ENCODE measurements at places on chromosomes 11 and 22. TPM values are rescaled to one million over a fixed set of nuclear protein-coding genes. Genes with fewer than 3 reads are reported as not detected.

RBMXL2 gene
- total RNA-seq = not detected

ZC3H7B gene
- total RNA-seq = 57.3 TPM

PDE2A gene
- 0.18 TPM for total RNA-seq

F2 gene
- total RNA-seq = 0.18 TPM

RAC2 gene
- total RNA-seq = 2.8 TPM

PRG3 gene
- not detected for total RNA-seq

ANO3 gene
- 0.28 TPM for total RNA-seq

KMT2A gene
- 14.1 TPM for total RNA-seq

MAPK1 gene
- total RNA-seq = 31.0 TPM

TUBA8 gene
- total RNA-seq = 0.43 TPM

TMEM45B gene
- not detected for total RNA-seq

IGF2 gene
- 1.8 TPM for total RNA-seq

MICAL2 gene
- total RNA-seq = 78.8 TPM

IGSF22 gene
- under 0.01 TPM for total RNA-seq

TRPM5 gene
- not detected for total RNA-seq

DEPDC5 gene
- total RNA-seq = 9.1 TPM

UBQLNL gene
- 0.14 TPM for total RNA-seq

ZNF143 gene
- 32.2 TPM for total RNA-seq

APOA5 gene
- total RNA-seq = not detected

FZD4 gene
- total RNA-seq = 30.6 TPM

BRSK2 gene
- total RNA-seq = 0.14 TPM

CCDC87 gene
- total RNA-seq = 0.28 TPM

SPA17 gene
- 10.3 TPM for total RNA-seq

MIAT gene
- total RNA-seq = 0.92 TPM

KCTD14 gene
- total RNA-seq = 0.28 TPM

C11orf91 gene
- total RNA-seq = not detected

CYTH4 gene
- total RNA-seq = 0.43 TPM

GGTLC3 gene
- not detected for total RNA-seq

LRRC74B gene
- total RNA-seq = not detected

OR2D2 gene
- total RNA-seq = 0.18 TPM

EFEMP2 gene
- total RNA-seq = 94.0 TPM

MGAT3 gene
- total RNA-seq = under 0.01 TPM

E2F8 gene
- total RNA-seq = not detected

SPON1 gene
- 18.3 TPM for total RNA-seq

OR52H1 gene
- total RNA-seq = 0.43 TPM

KDM4D gene
- 0.43 TPM for total RNA-seq

ISX gene
- total RNA-seq = not detected

DDI1 gene
- total RNA-seq = under 0.01 TPM

Data from smooth muscle cell of bladder (primary cell).